ENCODE measurements at places on chromosomes 2 and 18.

- DNase-seq: no peak
Observed at GRCh38 chr2:24551016-24551415, 60.0 kb downstream of the NCOA1 start.

GRCh38 chr2:127498386-127498785 is 27.9 kb downstream of the IWS1 start:
- DNase-seq: no peak

DNA sequence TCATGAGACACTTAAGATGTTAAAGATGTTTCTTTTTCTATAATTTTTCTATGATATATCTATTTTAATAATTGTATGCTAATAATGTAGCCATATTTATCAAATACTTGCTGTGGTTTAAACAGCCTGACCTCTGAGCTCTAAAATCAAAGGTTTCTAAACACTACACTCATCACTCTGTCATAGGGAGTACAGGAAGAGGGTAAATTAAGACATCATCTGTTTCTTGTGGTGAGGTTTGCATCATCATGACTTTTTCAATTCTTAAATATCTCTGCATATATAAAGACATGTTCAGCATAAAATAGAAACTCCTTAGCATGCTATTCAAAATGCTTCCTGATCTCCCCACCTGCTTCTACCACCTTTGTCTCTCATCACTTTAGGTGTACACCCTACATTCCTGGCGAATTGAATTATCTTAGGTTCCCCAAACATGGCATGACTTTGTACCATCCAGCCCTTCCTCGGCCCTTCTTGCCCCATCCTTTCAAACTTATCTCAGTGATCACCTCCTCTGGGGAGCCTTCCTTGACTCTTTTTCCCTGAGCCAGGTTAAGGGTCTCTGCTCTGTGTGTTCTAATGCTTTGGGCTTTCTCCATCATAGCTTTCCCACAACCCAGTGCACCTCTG is 105.3 kb upstream of the TTN start:
- no peak for DNase-seq

DNA sequence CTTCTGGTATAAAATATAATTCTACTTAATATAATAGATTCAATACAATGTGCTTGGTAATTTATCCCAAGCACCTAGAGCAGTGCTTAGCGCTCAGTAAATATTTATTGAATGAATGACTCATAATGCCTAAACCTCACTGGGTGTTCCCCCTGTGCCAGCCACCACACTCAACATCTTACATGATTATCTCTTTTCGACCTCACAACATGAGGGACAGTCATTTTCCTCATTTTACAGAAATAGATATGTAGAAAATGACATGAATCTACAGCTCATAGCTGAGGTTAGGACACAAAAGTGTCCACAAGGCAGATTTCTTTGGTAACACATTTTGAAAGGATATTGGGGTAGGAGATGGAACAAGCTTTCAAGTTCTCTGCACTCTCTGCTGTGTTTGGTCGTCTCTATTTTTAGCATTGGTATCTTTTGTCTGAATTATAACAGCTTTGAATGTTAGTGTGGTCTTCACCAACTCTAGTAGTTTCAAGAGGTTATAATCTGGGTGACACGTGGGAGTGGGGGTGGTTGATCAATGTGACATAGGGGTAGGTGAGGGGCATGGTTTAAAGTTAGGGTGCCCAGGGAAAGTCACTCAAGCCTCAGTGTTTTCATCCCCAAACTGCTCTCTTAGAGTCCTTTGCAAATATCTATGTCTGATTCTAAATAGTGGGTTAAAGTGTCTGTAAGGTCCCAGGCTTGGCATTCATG is 9.8 kb downstream of the MYOM1 start:
- no peak for DNase-seq

- no peak for DNase-seq
Observed at GRCh38 chr2:46480562-46480961, 1.2 kb downstream of the TMEM247 start.

DNA sequence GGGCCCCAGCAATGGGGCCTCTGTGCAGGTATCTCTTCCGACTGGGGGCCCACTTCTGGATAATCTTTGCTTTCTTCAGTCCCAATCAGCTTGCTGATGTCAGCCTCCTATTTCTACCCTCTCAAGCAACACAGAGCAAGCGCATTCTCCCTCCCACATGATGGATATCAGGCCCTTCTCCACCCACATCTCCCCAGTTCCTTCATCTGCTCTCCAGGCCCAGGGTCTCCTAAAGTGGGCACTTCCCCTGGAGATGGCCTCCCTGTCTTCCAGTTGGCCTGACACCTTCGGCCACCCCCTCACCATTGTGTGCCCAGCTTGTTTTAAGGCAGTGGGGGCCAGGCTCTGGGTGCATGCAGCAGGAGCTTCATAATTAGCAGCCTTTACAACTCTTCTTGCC is 96.6 kb upstream of the MCFD2 start:
- DNase-seq: no peak

- DNase-seq: no peak
Observed at GRCh38 chr2:119339562-119339923, 27.1 kb downstream of the C2orf76 start.

DNA sequence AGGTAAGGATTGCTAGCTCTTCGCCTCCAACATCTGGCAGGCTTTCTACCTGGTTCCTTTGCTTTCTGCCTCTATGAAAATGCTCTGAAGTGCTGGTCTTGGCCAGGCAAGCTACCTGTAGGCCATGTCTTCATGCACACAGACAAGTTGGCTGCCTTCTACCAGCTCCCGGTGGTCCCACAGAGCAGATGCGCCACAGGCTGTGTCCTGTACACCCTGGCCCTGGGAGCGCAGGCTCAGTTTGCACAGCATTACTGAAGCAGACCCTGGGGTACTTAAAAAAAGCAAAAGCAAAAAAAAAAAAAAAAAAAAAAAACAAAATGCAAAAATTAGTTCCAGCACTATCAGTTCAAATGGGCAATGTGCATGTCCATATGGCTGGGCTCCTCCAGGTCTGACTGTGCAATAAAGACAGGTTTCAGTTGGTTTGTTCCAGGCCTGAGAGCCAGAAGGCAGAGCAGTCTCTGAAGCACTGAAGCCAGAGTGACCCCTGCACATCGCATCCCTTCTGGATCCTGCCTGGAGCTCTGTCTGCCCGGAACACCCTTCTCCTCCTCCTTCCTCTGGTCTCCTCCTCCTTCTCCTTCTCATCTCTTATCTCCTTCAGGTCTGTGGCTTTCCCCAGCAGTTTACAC is 288.0 kb upstream of the REV1 start:
- no peak for DNase-seq

- DNase-seq: no peak
Observed at GRCh38 chr2:117359266-117359914, 455.1 kb upstream of the DDX18 start.

DNA sequence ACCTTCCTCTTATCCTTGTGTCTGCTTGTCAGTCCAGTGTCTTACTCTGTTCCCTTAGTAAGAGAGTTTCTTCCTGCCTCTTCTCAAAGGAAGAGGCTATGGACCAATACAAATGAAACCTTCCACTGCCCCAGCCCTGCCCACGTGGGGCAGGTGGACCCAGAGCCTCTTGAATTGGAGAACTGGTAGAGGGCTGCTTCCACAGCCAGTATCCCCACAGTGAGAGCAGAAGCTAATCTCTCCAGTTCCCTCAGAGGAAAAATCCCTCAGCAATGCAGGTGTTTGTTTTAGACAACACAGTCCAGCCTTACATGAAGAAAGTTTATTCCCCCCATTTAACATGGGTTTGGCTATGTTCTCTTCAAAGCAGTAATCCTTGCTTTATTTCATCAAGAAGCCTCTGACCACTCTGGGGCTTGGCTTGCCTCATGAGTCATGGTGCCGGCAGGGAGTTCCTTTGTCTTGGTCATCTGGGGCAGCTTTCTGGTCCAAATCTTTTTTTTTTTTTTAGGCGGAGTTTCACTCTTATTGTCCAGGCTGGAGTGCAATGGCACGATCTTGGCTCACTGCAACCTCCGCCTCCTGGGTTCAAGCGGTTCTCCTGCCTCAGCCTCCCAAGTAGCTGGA is 6.5 kb upstream of the CYBRD1 start:
- no peak for DNase-seq

- no peak for DNase-seq
Observed at GRCh38 chr18:32902568-32903330, 129.9 kb upstream of the KLHL14 start.

- no peak for DNase-seq
Observed at GRCh38 chr2:120330946-120331822, 14.8 kb upstream of the INHBB start.

- DNase-seq: no peak
Observed at GRCh38 chr18:47909484-47909883, 21.0 kb downstream of the SMAD2 start.

DNA sequence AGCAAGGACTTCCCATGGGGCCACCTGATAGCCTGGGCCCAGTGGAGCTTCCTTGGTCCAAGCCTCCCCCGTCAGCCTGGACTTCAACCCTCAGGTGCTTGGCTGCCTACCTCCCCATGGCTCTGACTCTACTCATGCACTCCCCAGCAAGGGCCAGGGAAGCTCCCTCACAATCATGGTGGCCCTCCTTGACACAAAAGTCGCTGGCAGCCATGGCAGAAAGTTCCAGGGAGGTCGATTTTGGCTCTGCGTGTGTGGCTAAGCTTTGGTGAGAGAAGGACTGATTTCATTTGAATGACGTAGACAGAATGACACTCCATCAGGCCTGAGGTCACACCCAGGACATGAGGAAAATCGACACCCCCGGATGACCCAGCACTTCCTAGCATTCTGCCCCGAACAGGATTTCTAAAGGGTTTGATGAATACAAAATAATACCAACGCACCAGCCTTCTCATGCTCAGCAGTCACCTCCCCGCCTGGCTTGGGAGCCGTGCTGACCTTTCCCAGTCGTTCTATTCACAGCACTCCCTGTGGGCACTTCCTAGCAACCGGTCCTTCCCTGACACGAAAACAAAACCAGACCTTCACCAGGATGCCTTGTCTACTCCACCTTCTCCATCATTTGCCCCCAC is 52.7 kb downstream of the LBH start:
- DNase-seq: no peak

GRCh38 chr2:174035981-174036742 is 71.0 kb upstream of the SP3 start:
- no peak for DNase-seq

GRCh38 chr18:2111456-2111855 is 459.8 kb downstream of the METTL4 start:
- DNase-seq: no peak

GRCh38 chr2:101803128-101803527 is 105.6 kb downstream of the MAP4K4 start:
- no peak for DNase-seq

DNA sequence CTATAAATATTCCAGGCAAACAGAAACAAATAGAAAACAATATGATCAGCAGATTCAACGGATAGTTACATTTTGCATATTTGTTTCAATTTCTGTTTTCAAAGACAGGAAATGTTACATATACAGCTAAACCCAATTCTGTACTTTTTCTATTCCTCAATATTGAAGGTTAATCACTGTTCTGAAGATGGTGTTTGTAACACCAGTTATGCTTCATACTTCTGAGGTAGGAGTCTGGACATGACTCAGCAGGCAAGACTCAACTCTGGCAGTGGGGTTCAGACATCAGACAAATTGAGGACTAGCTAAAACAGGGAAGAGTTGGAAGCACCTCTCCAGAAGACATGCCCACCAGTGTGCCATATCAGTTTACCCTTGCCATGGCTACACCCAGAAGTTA is 16.6 kb downstream of the SERPINB13 start:
- no peak for DNase-seq

- no peak for DNase-seq
Observed at GRCh38 chr18:1914489-1914888, 656.8 kb downstream of the METTL4 start.

DNA sequence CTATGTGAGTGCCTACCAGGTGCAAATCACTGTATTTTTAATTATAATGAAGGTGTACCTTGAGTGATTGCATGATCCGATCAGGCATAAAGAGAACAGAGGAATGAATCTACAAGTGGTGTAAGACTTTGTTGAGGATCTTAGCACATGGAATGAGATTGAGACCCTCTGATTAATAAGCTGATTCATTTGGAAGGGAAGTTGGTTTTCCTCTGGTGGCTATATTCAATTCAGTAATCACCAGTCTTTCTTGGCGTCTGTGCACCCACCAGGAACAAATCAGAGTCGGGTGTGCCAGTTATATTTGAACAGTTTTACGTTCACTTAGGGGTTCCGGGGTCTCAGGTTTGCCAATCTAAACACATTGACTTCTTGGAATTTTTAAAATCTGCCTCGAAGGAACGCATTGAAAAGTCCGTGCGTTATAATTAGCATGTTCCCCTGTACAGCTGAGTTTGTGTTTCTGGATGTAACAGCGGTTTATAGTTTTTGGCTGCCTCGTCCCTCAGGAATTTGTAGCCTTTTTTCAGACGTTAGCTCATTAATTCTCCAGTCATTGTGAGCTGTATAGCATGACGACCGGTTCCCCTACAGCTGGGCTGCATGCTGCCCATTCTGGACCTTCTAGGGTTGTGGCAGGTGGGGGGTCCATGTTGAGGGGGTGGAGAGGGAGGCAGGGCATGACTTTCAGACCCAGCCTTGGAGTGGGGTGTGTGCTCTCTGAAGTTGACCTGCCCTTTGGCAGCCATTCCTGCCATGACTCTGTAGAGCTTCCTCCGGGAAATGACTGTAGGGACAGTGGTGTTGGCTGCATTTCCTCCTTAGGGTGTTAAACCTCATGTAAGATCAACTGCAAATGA is 20.3 kb downstream of the MYO1B start:
- no peak for DNase-seq

DNA sequence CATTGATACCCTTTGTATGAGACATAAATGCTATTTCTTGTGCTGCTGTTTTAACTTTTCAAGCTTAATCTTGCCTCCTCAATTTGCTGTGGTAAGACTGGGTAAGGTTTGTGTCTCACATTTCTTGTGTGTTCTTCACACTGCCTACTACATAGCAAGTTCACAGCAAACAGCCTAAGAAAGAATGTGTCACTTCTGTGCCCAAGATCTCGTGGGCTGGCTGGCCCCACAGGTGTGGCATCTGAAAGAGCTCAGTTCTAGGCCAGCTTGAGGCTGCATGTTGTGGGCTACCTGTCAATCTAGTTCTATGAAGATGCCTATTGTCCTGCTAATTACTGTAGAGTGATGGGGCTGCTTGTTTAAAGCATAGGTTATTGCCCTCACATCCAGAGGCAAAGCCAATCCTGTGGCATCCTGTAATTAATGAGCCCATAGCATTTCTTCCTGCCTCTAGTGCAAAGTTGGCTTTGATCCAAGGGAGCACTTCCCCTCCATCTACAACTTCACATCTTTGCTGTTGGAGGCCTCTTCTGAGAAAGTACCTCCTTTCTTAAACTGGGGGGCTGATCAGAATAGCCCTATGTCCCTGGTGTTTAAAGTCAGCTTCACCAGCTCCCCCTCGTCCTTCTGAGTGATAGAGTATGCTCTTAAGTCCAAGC is 40.9 kb upstream of the ASPRV1 start:
- DNase-seq: no peak

DNA sequence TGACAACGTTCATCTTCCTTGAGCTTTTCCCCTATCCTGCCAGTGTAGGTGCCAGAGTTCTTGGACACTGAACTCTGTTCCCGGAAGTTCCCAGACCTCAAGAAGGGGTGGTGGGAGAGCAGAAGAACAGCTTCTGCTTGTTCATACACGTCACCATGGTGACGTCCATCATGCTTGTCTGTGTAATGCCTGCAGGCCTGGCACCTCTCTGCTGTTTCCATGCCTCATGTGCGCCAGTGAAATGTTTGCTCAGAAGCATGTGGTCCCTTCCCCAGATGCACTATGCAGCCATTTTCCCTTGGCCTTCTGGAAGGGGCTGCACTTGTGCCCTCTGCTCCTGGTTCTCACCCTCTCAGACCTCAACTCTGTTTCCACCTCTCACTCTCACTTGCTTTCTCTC is 210.8 kb upstream of the NABP1 start:
- no peak for DNase-seq

GRCh38 chr2:112472547-112473263 is 9.3 kb upstream of the TTL start:
- no peak for DNase-seq

GRCh38 chr2:159961037-159961436 is 101.4 kb downstream of the PLA2R1 start:
- DNase-seq: no peak

All from activated CD4-positive, alpha-beta T cell treated with anti-CD3 and anti-CD28 coated beads, Interleukin-2, amount 50 U/mL, for 24 hours (primary cell).